ENCODE measurements at places on chromosomes 5 and 9.

DNA sequence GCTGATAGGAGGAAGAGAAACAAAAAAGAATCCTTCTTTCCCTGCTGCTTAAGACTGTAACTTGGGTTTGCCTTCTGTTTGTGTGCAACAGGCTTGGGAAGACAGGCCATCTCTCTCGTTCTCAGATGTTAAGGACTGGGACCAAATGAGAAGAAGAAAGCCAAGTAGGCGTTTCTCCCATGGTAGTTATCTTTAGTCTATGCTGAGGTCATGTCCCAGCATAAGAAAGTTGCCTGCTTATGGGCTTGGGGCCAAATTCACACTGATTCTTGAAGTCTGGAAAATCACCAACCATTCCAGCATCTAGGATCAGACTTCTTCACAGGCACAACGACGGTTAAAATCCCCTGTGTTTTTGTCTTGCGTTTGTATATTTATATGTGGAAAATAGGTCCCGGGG is 44.2 kb upstream of the PALM2AKAP2 start:
- no peak for DNase-seq

- DNase-seq: no peak
Measured at GRCh38 chr9:113499153-113499875, 35.8 kb downstream of the RGS3 start.

DNA sequence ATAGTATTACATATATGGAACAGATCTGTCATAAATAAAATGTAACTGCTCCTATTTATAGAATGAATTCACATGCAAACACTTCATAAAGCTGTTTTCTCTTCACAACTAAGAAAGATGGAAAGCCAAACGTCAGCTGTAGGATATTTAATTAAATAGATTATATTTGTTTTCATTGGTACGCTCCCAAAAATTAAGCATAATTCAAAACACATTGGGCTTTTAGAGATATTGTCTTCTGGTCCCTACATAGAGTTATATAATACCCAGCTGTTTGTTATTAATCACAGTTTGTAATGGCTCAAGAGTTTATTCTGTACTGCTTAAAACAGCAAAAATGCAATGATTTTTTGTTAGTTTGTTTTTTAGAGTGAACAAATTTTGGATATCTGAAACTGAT is 61.2 kb downstream of the MRPS30 start:
- no peak for DNase-seq

GRCh38 chr5:35066260-35066795 is 18.6 kb upstream of the AGXT2 start:
- DNase-seq: no peak

GRCh38 chr9:97307500-97308163 is at the start of gene CCDC180:
TSS of gene CCDC180 (plus strand) at chr9:97307659. CDS start at chr9:97308064, 405 bp downstream.
- DNase-seq: no peak

DNA sequence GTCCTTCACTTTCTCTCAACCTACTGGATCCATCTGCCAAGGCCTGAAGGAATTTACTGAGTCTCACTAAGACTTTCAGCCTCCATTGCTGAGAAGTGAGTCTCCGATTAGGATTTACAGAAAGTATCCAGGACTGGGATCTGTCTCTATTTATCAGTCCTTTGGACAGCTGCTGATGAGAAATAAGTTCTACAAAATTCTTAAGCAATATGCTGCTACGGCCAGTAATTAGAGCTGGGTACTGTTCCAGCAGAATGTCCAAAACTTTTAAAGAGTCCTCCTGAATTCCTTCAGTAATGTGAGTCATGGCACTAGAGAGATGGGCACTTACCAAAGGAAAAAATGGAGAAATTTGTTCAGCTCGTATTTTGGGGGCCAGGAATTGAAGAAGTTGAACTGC is 5.9 kb downstream of the TEX10 start:
- no peak for DNase-seq

DNA sequence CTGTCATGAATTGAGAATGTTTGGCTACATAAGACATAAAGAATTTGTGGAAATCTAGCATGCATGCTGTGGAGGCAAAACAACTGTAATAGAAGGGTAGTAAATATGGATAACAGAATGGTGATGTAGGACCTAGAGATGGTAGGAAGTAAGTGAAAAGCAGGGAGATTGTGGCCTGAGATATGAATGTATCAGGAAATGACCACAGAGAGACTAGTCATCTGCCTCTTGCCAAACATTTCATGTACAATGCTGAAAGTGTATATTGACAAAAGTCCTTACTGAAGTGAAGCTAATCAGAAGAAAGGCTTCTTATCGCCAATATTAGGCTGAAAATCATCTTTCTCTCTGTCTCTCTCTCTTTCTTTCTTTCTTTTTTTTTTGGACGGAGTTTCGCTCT is 873.1 kb upstream of the CTNND2 start:
- no peak for DNase-seq

DNA sequence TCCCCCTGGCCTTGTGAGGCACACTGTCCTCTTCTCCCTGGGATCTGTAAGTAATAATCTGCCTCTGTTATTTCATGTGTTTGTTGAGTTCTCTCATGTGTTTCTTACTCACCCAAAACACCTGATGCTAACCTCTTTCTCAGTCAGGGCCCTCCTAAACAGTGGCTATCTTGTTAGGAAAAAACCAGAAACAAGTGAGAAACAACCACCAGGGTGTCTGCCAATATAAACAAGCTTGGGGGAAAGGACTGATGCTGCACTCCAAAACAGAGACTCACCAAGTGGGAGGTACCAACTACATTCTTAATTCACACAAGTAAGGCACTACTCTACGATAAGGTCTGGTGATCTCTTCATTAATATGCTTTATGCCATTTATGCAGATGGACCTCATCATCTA is 564.4 kb downstream of the SEMA5A start:
- DNase-seq: no peak

GRCh38 chr9:37966412-37967013 is 62.6 kb upstream of the SLC25A51 start:
- no peak for DNase-seq
